ENCODE measurements at places on chromosomes 7 and 10.

GRCh38 chr7:155591055-155591775 is 44.9 kb upstream of the CNPY1 start:
- no peak for DNase-seq

- DNase-seq, result no peak
Observed at GRCh38 chr10:77993620-77994019, 35.7 kb downstream of the POLR3A start.

- no peak for DNase-seq
Observed at GRCh38 chr7:41747961-41748360, 45.1 kb upstream of the INHBA start.

GRCh38 chr7:101622609-101623173 is 6.4 kb downstream of the MYL10 start:
- no peak for DNase-seq

GRCh38 chr10:19640566-19641263 is 175.5 kb upstream of the PLXDC2 start:
- DNase-seq, result no peak

- no peak for DNase-seq
Observed at GRCh38 chr7:82599895-82600294, 156.3 kb upstream of the CACNA2D1 start.

DNA sequence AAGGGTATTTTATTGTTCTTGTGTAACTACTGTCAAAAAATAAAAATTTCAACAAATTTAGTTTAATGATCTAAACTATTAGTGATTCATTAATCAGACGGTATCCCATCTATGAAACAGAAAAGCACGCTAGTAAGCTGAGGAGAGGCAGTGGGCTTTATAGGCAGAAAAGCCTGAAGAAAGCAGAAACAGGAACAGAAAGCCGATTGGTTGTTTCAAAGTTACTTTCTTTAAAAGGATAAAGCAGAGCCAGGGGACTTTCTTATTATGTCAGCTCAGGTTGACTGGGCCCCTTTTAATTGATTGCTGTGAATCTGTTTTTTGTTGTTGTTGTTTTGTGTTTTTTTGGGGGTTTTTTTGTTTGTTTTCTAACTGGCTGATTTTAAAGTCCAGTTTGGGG is 105.5 kb downstream of the TES start:
- DNase-seq, result no peak

Measured in central memory CD8-positive, alpha-beta T cell (primary cell).